LoVo (cell line): ENCODE measurements at places on chromosomes 6 and 20.

- peak; percentile 27 for DNase-seq
These were observed 312.5 kb upstream of the PLCB4 start for GRCh38 chr20:8756410-8756809.

DNA sequence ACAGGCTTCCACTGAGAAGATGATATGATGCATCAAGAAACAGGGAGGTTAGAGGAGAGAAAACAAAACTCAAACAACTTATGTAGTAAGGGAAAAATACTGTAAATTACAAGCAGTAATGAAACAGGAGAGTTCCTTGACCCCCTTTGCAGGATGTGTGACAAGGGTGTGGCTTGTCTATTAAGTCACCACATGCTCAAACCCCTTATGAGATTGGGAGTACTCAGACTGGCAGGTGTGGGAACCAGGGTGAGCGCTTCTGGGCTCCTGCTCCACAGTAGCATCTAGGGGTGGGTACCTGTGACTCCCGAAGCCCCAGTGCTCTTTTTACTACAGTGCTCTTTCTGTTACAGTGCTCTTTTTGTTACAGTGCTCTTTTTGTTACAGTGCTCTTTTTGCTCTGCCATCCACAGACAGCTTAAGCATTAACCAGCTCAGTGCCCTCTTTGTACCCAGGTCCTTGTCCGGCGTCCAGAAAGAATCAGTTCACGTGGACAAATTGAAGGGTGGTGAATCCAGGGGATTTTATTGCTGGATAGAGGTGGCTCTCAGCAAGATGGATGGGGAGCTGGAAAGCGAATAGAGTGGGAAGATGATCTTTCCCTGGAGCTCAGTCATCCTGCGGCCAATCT, 28.7 kb downstream of the OLIG3 start:
- no peak for DNase-seq

DNA sequence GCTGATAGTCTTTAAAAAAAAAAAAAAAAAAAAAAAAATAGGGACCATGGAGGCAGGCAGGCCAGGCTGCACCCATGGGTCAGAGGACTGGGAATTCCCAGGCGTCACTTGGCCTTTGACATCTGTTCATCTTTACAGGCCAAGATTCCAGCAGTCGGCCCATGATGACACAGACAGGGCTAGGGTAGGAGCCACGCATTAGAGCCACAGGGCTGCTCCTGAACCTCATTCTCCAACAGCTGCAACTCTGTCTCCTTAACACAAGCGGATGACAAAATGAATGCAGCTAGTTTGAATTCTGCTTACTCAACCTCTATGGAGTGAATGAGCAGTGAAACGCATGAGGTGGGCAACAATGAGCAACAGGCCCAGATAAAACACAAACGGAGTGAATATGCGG, 126.4 kb downstream of the LY86 start:
- DNase-seq, result no peak

DNA sequence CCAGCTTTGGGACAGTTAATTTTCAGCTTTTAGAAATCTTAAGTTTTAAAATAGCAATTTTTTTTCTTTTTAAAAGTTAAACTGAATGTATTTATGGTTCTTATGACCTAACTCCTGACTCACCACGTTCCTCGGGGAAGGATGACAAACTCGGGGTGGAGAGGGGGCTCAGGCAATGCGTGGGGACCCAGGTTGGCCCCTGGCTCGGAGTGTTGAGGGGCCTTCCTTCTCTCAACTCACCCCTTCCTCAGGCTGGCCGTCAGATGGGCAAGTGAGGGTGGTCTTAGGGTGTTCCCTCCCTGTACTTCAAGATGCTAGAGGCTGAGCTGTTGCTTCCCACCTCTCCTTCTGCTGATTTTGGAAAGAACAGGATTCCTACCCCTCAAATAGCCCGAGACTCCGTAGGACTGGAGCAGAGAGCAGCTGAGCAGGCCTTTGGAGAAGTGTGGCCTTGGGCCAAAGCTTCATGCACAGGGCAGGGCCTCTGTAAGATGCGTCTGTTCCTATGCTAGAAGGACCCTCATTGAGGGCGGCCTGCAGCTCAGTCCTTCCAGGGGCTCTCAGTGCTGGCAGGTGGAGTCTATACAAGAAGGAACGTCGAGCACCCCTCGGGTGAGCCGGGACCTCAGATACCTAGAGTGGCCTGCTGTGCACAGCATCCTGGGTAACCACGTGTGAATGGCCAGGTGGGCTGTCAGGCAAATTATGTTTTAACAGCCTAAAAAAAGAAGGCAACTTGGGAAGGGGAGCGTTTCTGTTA, 79.3 kb downstream of the TCP11 start:
- DNase-seq, result no peak

DNA sequence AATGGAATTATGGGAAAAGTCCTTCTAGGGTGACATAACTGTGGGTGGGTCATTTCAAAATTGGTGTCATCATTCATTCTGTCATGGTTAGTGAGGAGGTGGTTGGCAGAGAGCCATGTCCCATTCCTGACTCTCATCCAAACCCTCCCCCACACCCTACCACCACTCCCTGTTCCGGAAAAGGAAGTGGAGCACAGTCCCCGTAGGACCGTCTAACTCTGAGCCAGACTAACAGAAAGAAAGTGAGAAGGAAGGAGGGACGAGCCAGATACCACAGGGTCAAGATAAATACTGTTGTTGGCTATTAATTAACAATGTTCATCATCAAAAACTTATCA, 4.8 kb downstream of the TRIM10 start:
- DNase-seq, result peak; percentile 88

DNA sequence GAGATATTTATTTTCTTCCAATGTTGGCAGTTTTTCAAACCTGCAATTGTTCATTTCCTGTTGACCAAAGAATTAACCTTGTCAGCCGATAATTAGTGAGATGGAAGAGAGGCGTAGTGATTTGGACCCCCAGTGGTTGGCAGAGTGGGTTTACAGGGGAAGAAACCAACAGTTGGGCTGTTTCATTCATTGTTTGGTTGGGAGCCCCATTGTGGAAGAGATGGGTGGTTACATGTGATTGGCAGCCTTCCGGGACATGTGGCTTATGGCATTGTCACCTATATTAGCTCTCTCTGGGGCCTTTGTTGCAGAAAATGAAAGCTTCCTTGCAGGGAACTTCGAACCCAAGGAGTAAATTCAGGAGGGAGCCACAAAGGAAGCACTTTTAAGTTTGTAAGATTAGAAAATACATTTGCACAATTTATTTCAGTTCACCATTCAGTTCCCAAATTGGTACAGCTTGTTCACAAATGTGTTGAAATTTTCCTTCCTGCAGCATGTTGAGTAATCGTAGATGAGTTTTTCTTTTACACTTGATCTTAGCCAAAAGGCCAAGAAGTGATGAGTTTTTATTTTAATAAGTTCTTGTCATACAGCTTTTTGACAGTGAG, 50.3 kb upstream of the CDKAL1 start:
- DNase-seq, result no peak

GRCh38 chr20:46306743-46307138, 1.6 kb downstream of the CDH22 start:
- DNase-seq, result no peak

- DNase-seq, result no peak
These were observed 116.5 kb upstream of the LAMP5 start for GRCh38 chr20:9397928-9398327.

GRCh38 chr6:158816329-158816728, 2.8 kb downstream of the EZR start:
- DNase-seq, result no peak

DNA sequence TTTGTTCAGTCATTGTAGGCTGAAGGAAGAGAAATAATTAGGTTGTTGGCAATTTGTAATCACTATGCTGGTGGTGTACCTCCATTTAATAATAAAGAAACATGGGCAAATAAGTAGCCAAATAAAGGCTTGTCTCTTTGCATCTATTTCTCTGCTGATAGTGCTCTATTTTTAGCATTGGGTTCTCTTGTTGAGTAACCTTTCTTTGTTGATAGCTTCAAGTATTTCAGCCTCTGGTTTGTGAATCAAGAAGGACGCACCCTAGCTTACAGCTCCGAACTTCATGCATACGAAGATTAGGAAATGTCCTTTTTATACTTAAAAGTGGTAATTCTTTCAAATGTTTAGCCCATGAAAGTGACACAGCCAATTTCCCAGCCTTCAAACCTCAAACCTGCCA, 2.6 kb downstream of the PPP1R14C start:
- no peak for DNase-seq

GRCh38 chr6:31197559-31198305, 27.2 kb upstream of the POU5F1 start:
- peak; percentile 87 for DNase-seq

GRCh38 chr6:157376706-157377230, 4.2 kb upstream of the ZDHHC14 start:
- no peak for DNase-seq

- no peak for DNase-seq
These were observed 77.1 kb downstream of the STMND1 start for GRCh38 chr6:17178754-17179529.

DNA sequence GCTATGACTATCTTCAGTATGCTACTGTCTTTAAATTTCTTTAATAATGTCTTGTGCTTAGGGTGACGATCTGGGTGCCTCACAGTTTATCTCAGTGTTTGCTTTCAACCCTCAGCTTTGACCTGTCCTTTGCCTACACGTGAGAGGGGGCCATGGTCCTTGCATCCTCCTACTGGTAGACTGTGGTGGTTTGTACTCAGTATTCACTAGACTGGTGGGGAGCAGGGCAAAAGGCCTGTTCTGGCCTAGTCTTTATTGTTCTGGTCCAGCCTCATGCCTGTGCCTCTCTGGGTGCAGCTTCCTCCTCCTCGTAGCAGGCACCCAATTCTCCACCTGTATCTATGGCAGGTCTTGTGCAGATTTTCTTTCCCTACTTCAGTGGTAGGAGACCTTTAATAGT, 354.9 kb downstream of the CD109 start:
- DNase-seq, result no peak

GRCh38 chr6:149235130-149235561, 82.4 kb upstream of the TAB2 start:
- DNase-seq, result peak; percentile 79

DNA sequence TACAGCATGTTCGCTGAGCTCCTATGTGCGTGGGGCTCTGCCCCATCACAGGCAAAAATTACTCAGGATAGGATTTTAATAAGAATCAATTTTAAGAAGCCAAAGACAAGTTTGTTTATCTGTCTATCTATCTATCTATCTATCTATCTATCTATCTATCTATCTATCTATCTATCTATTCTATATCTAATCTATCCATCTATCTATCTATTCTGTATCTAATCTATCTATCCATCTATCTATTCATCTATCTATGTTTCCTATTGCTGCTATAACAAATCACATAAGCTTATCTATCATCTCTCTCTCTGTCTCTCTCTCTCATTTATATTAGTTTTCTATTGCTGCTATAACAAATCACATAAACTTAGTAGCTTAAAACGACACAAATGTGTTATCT, 1.7 kb downstream of the ARHGAP40 start:
- DNase-seq, result no peak

GRCh38 chr6:43247114-43247999, 4.1 kb downstream of the TTBK1 start:
- DNase-seq, result peak; percentile 64
